ENCODE measurements at places on chromosomes 6 and 20.

GRCh38 chr20:58622671-58623578, 28.2 kb upstream of the STX16 start:
- DNase-seq: no peak

GRCh38 chr20:8645326-8645725, 423.6 kb upstream of the PLCB4 start:
- DNase-seq: no peak

DNA sequence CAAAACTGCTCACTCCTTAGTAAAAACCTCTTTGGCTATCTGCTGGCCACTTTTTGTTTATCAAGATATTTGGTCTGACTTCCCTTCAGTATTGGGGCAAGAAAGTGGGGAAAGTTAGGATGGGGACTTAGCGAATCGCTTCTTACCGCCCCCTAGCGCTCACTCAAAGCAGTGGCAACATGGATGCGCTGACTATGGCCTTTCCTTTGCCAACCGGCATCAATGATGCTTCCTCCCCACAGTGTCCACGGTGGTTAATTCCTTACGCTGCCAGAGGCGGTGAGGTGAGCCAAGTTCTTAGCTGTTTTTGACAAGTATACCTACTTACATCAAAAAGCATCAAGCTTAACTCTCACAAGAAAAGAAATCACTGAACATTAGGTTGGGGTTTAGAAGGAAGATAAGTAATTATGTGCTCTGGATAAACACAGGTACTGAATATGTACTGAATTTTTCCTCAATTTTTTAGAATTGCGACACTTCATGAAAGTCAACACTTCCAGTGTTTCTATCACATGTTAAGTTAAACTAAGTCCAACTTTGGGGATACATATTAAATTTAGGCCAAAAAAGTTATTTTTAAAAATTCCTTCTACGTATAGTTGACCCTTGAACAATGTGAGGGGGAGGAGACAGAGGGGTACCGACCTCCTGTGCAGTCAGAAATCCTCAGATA, 86.7 kb downstream of the GMDS start:
- peak; percentile 27 for DNase-seq

GRCh38 chr6:26175428-26176181, 88.4 kb downstream of the HFE start:
- DNase-seq: no peak

GRCh38 chr6:157981395-157982101, at the start of gene SYNJ2:
TSS of gene SYNJ2 (plus strand) at chr6:157981863. CDS start at chr6:157981962, 99 bp downstream.
- no peak for DNase-seq

DNA sequence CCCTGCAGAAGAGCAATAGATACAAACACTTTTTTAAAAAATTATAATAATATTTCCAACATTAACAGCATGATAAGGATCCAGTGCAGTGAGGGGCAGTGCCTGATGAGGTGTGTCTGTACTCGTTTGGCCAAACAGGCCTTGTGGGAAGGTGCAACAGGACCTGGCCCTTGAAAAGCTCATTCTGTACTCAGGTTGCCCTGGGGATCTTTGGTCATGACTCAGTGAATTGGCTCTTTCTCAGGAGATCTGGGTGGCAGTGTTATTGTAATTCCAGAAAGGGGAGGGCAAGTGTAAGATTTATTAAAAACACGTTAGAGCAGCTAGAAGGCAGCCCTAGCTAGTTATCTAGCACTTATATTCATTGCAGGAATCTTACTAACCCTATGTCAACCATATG, 2.9 kb upstream of the SPINT3 start:
- peak; percentile 22 for DNase-seq

GRCh38 chr20:53829724-53830521, 236.3 kb upstream of the ZNF217 start:
- DNase-seq: peak; percentile 54

All from epithelial cell of proximal tubule (primary cell).